ENCODE measurements at places on chromosomes 6 and 20. TPM values are rescaled to one million over a fixed set of nuclear protein-coding genes. Genes with fewer than 3 reads are reported as not detected.

- peak overlapping the region; percentile 24 for H3K27ac ChIP-seq
- H3K4me3 ChIP-seq = no peak overlapping the region
- no peak for DNase-seq
- H3K27me3 ChIP-seq = no peaks in the 10 kb centered on the region
- peaks cover 18% of the 10 kb centered on the region for H3K36me3 ChIP-seq
Observed at GRCh38 chr6:43790031-43790430, 20.0 kb downstream of the VEGFA start.

DNA sequence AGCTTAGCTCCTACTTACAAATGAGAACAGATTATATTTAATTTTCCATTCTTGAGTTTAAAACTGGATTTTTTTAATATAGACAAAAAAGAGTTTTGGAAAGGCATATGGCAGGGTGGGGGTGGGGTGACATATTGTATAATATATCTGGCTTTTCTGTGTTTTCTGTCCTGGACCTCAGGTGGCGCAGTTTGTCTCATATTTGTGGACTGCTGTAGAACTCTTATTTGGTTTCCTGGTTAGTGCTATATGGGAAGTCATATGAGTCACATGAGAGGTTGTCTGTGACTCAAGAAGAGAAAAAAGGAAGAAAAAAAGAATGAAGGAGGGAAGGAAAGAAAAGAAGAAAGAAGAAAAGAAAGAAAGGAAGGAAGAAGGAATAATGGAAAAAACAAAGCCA is 131.8 kb downstream of the CLVS2 start:
- no peak overlapping the region for H3K4me3 ChIP-seq
- no peaks in the 10 kb centered on the region for H3K27me3 ChIP-seq
- H3K4me1 ChIP-seq = no peaks in the 10 kb centered on the region
- DNase-seq = no peak
- H3K36me3 ChIP-seq = no peaks in the 10 kb centered on the region

GRCh38 chr6:151073146-151073545 is 166.6 kb upstream of the AKAP12 start:
- DNase-seq = no peak
- H3K36me3 ChIP-seq = no peaks in the 10 kb centered on the region
- H3K27ac ChIP-seq = no peak overlapping the region
- no peaks in the 10 kb centered on the region for H3K27me3 ChIP-seq
- H3K4me3 ChIP-seq = no peak overlapping the region

The ULBP1 gene
- total RNA-seq = not detected

DNA sequence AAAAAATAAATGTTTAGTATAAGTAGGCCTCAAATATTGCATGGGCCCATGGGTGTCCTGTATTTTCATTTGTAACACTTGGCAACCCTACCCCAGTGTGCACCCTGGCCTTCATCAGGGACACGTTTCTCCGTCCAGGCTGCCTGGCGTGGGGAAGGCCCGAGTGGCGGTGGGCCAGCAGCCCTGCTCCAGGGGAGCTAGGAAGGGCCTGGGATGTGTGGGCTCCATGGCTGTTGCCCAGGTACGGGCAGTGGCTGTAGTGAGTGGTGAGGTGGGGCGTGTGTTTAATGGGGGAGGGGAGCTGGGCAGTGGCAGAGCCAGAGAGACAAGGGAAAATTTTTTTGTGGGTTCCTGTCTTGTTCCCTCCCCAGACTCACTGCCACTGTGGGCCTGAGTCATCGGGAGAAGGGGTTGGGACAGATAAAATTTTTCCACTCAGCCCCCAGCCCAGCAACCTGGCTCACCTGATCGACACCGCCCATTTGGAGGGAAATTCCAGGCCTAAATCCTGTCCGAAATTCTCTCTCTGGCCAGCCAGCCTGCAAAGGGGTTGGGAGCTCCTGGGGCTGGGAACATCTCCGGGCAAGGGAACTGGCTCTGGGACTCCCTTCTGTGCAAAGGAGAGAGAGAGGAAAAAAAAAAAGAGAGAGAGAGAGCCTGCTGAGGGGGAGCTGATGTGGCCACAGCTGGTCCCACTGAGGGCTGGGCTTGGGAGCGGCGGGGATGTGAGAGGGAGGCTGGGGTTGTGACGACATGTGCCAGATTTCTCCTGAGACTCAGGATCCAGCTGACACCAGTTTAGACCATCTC is 32.5 kb upstream of the VEGFA start:
- peaks cover 13% of the 10 kb centered on the region for H3K4me1 ChIP-seq
- H3K27me3 ChIP-seq = no peaks in the 10 kb centered on the region
- H3K27ac ChIP-seq = no peak overlapping the region
- no peaks in the 10 kb centered on the region for H3K36me3 ChIP-seq
- H3K4me3 ChIP-seq = no peak overlapping the region

The MEI4 gene
- not detected for total RNA-seq

The BFSP1 gene
- total RNA-seq = 0.56 TPM

DNA sequence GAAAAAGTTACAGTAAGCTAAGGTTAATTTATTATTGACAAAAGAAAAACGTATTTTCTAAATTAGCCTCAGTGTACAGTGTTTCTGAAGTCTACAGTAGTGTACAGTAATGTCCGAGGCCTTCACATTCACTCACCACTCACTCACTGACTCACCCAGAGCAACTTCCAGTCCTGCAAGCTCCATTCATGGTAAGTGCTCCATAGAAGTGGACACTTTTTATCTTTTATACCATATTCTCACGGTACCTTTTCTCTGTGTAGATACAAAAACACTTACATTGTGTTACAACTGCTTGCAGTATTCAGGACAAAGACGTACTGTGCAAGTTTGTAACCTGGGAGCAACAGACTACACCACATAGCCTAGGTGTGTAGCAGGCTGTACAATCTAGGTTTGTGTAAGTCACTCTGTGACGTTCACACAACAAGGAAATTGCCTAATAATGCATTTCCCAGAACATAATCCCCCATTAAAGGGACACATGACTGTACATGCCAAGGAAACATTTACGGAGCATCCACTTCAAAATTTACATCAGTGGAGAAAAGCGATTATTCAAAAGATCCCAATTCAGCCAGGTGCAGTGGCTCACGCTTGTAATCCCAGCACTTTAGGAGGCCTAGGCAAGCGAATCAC is 133.4 kb downstream of the BANF2 start:
- no peak overlapping the region for H3K4me3 ChIP-seq
- no peak overlapping the region for H3K27ac ChIP-seq

DNA sequence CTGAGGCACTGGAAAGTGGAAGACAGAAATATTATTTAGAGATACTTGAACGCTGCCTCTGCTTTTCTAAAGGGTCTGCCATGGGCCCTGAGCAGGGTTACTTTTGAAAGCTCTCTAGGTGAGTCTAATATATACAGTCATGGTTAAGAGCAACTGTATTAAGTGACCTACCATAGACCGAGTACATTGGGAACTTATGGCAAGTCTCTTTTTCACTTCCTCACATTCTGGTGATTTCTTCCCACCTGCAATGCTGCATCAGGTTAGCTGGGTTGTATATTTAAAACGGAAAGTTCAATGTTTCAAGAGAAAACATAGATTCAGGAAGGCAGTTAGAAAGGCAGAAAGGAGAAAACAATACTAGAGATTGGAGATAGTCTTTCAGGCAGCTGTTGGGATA is 154.7 kb downstream of the PHF3 start:
- no peaks in the 10 kb centered on the region for H3K36me3 ChIP-seq
- no peaks in the 10 kb centered on the region for H3K4me1 ChIP-seq
- H3K27ac ChIP-seq = no peak overlapping the region
- no peak overlapping the region for H3K4me3 ChIP-seq
- H3K27me3 ChIP-seq = no peaks in the 10 kb centered on the region

DNA sequence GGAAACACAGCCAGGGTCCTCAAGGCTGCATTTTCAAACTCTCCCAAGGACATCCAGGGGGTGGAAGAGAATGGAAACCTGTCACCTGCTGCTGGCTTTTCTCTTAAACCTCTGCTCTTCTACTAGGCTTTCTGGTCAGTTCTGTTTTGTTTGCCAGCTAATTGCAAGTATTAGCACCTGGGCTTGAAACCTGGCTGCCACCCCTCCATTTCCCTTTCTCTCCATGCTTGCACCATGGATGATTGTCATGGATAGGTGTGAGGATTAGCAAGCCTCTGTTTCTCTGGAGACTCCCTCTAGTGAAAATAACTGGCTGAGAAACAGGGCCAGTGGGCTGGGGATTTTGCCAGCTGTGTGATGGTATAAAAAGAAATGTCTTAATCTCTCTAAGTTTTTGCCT is 33.0 kb upstream of the GPR6 start:
- no peak for DNase-seq
- H3K4me3 ChIP-seq = no peak overlapping the region
- H3K4me1 ChIP-seq = no peaks in the 10 kb centered on the region
- H3K27ac ChIP-seq = peak overlapping the region; percentile 17

The PACSIN1 gene
- total RNA-seq = not detected

The FAM83C gene
- 37.9 TPM for total RNA-seq

The CD93 gene
- 22.9 TPM for total RNA-seq

The EXOC2 gene
- 17.8 TPM for total RNA-seq

DNA sequence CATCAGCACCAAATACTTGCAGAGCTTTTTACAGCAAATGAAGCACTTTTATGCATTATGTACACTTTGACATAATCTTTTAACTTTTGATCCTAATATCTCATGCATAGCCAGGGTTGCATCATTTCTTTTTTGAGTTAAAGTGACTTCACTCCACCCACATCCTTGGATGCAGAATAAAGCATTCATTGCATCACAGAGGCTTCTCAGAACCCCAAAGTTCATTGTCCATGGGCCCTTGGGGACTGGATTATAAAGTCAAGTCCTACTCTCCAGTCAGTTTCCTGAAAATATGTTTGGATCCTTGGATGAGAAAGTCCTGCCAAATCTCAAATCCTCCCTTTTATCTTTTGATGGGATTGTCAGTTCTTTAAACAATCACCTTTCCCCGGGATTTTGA is 10.6 kb upstream of the EFHC1 start:
- no peaks in the 10 kb centered on the region for H3K27me3 ChIP-seq
- DNase-seq = no peak
- peaks cover 19% of the 10 kb centered on the region for H3K36me3 ChIP-seq
- no peak overlapping the region for H3K4me3 ChIP-seq
- peaks cover 8% of the 10 kb centered on the region for H3K4me1 ChIP-seq
- H3K27ac ChIP-seq = peak overlapping the region; percentile 47

- peaks cover 34% of the 10 kb centered on the region for H3K4me1 ChIP-seq
- H3K4me3 ChIP-seq = no peak overlapping the region
- H3K27ac ChIP-seq = peak overlapping the region; percentile 97
- no peaks in the 10 kb centered on the region for H3K27me3 ChIP-seq
- no peaks in the 10 kb centered on the region for H3K36me3 ChIP-seq
Observed at GRCh38 chr20:50521221-50522052, 11.3 kb downstream of the PTPN1 start.

DNA sequence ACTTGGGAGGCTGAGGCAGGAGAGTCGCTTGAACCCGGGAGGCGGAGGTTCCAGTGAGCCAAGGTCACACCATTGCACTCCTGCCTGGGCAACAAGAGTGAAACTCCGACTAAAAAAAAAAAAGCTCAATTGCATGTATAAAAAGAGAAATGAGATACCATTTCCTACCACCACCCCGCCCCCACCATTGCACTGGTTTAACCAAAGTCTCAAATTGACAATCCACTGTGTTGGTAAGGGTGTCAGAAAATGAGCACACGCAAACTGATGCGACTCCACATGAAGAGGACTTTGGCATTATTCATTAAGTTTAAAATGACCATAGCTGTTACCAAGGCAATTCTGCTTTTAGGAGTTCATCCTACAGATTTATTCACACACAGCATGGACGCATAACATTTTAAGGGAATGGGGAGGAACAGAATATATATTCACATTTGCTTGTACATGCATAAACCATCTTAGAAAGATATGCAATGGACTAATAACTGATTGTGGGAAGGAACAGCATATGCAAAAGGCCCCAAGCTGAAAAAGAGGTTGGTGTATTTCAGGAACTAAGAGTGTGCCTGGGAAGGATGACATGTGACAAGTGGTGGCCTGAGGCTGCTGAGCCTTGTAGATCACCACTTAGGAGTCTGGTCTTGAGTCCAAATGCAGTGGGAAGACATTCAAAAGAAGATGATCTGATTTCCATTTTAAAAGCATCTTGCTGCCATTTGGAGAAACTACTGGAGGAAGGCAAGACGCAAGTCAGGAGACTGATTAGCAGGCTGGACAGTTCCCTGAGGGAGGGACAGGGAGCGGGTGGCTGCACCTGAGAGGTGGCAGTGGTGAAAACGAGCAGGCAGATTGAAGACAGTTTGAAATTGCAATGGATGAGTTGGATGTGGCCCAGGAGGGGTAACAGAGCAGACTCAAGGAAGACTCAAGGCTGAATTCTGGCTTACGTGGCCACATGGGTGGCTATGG is 37.2 kb upstream of the PTPN1 start:
- no peaks in the 10 kb centered on the region for H3K27me3 ChIP-seq
- no peak overlapping the region for H3K4me3 ChIP-seq
- no peak for DNase-seq
- H3K36me3 ChIP-seq = no peaks in the 10 kb centered on the region
- H3K27ac ChIP-seq = no peak overlapping the region

DNA sequence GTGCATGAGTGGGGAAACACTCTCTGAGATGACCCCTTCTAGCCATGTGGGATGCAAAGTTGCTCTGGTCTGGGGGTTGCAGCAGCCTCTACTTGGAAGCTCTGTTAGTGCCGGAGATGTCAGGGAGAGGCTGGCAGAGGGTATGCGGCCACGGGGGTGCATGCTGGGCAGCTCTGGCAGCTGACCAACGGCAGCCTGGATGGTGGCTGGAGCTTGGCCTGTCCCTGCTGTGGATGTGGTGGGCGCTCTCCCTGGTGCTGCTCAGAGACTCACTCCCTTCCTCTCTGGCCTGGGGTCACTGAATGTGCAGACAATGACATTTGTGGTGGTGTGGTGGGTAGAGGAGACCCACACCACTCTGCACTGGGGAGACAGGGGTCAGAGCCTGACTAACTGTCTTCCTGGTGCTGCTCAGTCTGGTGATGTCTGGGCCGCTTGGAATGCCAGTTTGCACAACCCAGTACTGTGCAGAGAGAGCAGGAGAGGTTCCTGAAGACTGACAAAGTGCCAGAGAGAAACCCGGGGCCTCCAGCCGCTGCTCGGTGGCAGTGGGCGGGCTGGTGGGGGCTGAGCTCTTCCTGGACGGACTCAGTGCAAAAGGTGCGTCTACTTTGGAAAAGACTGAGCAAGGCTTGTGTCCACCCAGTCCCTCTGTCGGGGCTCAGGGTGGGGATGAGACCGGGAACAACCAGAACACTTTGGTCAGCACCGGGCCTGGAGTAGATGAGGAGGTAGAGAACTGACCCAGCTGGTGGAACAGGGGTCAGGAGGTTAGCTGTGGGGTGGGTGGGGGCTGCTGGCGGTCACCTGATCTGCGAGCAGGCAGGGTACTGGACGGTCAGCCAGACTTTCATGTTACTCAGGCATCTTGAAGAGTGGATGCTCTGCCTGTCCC is 2.7 kb downstream of the MYT1 start:
- no peak overlapping the region for H3K4me3 ChIP-seq
- no peak overlapping the region for H3K27ac ChIP-seq
- DNase-seq = no peak
- no peaks in the 10 kb centered on the region for H3K36me3 ChIP-seq
- H3K4me1 ChIP-seq = no peaks in the 10 kb centered on the region
- H3K27me3 ChIP-seq = peaks cover 7% of the 10 kb centered on the region

Measured in esophagus squamous epithelium (tissue), 5 donors.